Activated CD4-positive, alpha-beta memory T cell treated with anti-CD3 and anti-CD28 coated beads for 36 hours (primary cell): ENCODE measurements at places on chromosomes 13 and 19. TPM values are rescaled to one million over a fixed set of nuclear protein-coding genes. Genes with fewer than 3 reads are reported as not detected.

DNA sequence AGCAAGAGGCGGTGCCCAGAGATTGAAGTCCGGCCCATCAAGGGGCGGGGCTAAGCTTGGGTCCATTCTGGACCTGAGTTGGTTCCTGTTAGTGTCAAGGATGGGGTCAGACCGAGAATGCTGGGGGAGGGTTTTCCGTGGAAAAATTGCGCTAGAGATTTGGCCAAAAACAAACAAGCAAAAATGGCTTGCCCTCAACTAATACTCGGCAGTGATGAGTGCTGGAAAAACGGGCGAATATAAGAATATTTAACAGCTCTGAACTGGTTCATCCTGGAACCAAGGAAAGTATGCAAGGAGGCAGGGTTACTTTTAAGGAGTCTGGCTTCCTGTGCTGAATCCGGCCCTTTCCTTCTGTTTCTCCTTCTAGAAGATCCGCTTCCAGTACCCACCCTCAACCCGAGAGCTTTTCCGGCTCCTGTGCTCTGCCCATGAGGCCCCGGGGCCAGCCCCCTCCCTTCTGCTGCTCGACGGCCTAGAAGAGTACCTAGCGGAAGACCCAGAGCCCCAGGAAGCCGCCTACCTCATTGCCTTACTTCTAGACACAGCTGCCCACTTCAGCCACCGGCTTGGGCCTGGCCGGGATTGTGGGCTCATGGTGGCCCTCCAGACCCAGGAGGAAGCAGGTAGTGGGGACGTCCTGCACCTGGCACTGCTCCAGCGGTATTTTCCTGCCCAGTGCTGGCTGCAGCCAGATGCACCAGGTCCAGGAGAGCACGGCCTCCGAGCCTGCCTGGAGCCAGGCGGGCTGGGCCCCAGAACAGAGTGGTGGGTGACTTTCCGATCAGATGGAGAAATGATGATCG lies 880 bp downstream of the SWSAP1 start:
- DNase-seq = peak; percentile 88

DNA sequence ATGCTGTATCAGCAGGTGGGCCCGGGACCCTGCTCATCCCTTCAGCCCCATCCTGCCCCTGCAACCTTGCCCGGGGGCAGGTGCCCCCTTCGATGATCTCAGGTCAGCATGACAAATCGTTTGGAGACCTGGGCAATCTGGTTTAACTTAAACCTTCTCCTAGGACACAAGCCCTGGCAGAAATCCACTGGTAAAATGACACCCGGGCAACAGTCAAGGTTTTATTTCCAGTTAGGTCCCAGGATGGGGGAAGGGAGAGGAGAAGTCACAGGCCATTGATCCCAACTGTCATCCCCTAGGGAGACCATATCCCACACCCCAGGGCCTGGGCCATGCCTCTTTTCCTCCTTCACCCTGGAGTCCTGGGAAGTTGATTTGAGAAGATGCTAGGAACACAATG lies 1.8 kb upstream of the PLIN5 start:
- DNase-seq = no peak

DNA sequence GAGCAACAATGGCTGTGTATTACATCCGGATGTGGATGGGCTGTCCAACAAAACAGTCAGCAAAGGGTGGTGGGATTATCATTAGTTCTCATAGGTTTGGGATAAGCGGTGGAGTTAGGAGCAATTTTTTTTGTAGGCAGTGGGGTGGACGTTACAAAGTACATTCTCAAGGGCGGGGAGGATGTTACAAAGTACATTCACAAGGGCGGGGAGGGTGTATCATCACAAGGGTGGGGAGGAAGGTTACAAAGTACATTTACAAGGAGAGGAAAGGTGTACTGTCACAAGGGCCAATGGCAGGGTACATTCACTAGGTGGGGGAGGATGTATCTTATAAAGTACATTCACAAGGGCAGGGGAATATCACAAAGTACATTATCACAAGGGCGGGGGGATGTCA lies 20.8 kb upstream of the ZNF561 start:
- DNase-seq = no peak

- no peak for DNase-seq
Measured at GRCh38 chr13:58850161-58850560, 1218.6 kb downstream of the PCDH17 start.

DNA sequence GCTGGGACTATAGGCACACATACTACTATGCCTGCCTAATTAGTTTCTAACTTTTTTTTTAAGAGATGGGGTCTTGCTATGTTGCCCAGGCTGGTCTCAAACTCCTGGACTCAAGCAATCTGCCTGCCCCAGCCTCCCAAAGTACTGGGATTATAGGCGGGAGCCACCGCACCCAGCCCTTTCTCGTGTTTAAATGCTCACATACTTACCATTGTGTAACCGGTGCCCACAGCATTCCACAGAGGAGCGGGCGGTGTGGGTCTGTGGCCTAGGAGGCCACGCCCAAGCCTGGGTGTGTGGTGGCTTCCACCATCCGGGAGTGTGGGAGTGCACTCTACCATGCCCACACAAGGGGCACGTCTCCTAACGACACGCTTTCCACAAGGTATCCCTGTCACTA lies 7.7 kb downstream of the LMNB2 start:
- DNase-seq = no peak

DNA sequence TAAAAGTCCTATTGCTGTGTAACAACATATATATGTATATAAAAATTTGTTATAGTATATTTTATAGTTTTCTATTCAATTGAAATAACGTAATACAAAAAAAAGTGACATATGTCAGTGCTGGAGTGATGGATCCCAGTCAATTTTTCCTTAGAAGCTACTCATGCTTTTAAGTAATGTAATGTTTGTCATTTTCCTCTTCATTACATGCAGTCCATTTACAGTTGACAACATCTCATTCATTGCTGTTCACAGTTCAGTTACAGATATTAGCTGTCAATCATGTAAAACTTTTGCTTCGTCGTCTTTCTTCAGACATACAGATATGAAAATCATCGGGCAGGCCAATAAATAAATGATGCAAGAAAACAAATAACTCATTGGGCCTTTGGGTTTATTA lies 525.1 kb upstream of the PRR20A start:
- DNase-seq = no peak

The PSG5 gene
- total RNA-seq = not detected
